Islet precursor cell (in vitro differentiated cells): ENCODE measurements at places on chromosomes 5 and 9.

GRCh38 chr9:20178197-20178596 lies 389.4 kb upstream of the SLC24A2 start:
- no peak for DNase-seq

GRCh38 chr5:74616236-74617146 lies 24.0 kb downstream of the ENC1 start:
- no peak for DNase-seq

DNA sequence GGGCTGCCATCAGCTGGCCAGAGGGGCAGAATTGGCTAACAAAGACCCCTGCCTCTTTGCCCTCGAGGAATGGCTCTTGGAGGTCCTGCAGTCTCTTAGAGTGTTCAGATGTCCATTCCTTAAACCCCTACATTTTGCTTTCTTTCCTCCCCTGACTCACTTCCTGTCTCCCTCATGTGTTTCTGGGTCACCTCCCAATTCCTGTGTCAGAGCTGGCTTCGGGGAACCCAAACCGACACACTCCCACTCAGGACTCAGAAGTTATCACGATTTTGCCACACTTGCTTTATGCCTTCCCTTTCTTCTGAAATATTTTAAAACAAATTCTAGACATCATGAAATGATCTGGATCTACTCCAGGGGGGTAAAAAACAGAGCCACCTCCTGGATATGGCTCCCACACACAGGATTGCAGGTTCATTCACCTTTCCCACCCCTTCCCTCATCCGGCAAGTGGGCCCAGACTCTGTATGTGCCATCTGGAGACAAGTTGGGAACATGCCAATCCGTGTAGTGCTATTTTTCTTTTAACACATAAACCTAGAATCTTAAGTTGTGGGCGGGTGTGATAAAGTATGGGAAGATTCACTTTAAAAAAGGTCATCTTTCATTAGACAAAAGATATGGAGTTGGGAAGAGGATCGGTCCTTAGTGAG lies 145.7 kb downstream of the NXNL2 start:
- DNase-seq, result no peak

- DNase-seq, result peak; percentile 59
These were observed 213.4 kb upstream of the ADAMTSL1 start for GRCh38 chr9:18260521-18260920.

- no peak for DNase-seq
These were observed 38.2 kb downstream of the AQP7 start for GRCh38 chr9:33364127-33364526.

DNA sequence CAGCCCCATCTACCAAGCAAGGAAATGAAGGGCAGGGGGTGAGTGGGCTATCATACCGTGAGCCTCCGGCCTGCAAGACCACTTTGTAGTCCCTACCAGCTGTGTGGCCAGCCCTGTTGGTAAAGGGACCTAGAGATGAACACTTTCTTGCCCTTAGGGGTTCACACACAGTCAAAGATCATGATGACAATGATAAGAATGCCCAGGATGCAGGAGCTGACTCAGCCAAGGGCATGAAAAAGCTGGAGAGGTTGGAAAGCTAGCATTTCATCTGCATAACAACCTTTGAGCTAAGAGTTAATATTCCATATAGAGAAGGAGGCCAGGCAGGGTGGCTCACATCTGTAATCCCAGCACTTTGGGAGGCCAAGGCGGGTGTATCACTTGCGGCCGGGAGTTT lies 19.2 kb upstream of the FGFR4 start:
- DNase-seq, result no peak

GRCh38 chr5:136836093-136836492 lies 470.7 kb upstream of the TRPC7 start:
- no peak for DNase-seq

DNA sequence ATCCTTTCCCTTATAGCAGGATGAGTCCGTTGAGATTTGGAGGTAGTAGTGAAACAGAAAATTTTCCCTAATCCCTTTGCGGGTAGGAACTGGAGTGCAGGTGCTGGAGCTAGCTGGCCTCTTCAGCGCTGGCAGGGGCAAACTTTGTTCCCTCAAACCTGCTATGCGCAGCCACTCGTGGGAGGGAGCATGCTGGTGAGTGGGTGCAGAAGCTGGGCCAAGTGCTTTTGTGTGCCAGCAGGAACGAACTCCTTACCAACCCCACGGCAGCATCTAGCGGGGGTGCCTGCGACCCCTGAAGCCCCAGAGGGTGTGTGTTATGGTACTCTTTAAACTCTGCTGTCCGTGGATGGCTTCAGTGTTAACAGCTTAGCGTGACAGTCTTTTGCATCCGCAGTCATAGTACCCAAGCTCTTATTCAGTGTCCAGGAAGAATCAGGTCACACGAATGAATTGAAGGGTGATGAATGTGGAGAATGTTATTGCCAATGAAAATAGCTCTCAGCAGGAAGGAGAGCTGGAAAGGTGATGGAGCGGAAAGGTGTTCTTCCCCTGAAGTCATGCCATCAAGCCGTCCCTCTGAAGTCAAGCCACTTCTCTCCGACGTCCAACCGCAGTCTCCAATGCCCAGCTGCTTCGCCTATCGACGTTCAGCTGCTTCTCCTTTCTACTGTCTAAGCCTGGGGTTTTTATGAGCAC lies 1445.1 kb upstream of the CDH9 start:
- no peak for DNase-seq

DNA sequence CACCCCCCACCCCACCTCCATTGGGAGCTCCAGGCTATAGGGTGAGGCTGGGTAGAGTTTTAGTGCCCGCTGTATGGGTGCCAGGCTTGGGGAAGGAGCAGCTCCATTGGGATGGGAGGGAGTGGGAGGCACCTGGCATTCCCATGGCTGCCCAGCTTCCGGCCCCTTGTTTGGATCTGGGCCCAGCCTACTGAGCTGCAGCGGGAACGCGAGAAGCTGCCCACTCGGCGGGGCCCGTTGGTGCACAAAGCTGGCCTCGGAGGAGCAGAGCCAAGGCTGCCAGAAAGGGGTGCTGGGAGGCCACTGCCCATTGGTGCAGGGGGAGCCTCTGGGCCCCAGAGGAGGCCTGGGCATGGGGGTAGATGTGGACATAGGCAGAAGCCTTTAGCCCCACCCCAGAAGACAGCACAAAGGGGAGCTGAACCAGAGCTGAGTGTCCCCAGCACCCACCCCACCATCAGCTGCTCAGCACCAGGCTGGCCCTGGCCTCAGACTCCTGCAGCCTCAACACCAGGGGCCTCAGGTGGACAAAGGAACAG lies 4.4 kb downstream of the LCN9 start:
- DNase-seq, result no peak

DNA sequence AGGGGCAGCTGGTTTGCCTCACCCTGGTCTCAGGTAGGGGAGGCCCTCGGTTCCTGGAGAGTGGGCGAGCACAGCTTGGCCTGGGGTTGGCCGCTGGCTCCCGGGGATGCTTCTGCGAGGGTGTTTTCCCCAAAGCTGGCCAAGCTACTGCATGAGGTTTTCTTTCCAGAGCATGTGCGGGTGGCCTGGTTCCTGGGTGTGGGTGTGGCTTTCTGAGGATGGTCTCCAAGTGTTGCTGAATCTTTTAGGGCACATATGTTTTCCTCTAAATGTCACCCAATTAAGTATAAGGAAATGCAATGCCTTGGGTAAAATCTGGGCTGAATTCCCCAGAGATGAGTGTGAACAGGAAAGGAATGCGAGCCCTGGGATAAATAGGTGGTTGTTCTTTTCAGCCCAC lies 115.8 kb upstream of the ICE1 start:
- DNase-seq, result peak; percentile 85

GRCh38 chr5:58737671-58738070 lies 154.8 kb downstream of the RAB3C start:
- DNase-seq, result no peak

DNA sequence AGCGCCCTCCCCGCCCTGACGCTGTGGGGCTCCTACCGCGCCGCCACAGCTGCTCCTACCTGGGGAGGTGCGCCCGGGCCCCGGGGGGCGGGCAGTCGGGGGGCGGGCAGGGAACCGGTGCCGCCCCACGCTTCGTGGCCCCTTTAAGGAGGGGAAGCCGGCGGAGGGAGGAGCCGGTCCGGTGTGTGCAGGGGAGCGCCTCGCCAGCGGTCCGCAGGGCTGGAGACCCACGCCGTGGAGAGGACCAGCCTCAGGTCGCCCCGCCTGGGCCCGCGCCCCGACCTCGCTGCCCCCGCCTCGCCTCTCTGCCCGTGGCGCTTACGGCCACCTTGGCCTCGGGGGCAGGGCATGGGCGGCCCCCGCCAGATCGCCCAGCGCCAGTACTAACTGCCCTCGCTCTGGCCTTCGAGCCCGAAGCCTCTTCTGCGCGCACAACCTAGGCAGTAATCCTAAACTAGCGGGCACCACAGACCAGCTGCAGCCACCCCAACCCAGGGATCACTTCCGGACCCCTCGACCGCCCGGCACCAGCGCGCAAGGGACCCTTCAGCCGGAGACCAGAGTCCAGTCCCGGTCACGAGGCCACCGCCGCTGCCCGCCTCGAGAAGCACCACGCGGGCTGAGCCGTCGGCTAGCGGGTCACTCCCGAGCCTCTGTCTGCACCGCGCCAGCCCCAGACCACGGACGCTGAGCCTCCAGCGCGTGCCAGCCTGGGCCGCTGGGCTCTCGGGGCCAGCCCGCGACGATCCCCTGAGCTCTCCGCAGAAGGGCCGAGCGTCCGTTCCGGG lies at the start of gene FOXE1:
Gene FOXE1, plus strand, starts transcription at position 171 of the 788 bp plus-strand sequence. CDS start 689 bp downstream, outside the sequence.
- peak; percentile 64 for DNase-seq

DNA sequence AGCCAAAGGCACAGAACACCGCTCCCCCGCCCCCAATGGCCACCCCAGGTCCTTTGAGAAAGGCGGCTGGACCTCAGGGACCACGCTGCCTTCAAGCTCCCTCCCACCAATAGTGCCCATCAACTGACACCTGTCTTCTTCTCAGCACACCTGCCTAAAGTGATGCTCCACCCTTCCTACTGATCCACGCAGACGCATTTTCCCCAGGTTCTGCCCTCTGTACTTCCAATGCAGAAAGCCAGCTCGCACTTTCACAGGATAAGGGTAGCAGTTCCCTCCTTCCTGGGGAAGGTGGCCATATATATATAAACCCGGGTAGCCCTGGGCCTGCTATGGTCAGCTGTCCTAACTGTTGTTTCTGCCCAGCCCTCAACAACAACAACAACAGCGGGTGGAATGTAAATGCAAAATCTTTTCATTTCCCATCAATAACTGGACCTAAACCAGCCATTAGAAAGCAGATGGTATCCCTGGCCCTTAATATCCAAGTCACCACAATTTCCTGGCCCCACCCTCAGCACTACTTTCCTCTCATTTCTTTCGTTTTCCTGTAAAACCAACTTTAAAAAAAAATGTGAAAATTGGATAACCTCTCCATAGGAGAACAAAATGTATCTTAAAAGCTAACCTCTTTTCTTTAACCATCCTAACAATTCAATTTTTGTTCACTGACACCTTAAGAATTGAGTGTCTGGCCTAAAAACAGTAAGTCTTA lies 1.7 kb downstream of the GOLM1 start:
- DNase-seq, result no peak

GRCh38 chr9:109974143-109974917 lies 194.3 kb downstream of the PALM2AKAP2 start:
- no peak for DNase-seq

- DNase-seq, result no peak
These were observed 248.4 kb upstream of the RPS23 start for GRCh38 chr5:82526540-82526939.

GRCh38 chr5:123450640-123451039 lies 27.4 kb upstream of the CEP120 start:
- no peak for DNase-seq

DNA sequence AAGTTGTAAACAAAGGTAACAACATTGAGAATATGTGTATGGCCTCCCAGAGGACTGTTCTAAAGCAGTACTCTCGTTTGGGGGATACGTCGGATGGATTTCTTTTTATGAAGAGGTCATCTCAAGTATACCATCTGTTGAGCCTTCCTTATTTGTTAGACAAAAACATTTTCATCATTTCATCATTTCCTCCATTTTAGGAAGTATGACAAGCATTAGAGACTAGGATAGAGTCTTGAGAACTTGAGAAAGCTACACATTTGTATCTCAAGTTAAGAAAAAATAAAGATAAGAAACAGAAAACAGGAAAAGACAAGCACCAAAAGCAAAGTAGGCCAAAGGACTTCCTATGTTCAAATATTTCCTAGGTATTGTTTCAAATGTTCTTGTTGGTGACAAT lies 307.0 kb downstream of the EFNA5 start:
- no peak for DNase-seq

DNA sequence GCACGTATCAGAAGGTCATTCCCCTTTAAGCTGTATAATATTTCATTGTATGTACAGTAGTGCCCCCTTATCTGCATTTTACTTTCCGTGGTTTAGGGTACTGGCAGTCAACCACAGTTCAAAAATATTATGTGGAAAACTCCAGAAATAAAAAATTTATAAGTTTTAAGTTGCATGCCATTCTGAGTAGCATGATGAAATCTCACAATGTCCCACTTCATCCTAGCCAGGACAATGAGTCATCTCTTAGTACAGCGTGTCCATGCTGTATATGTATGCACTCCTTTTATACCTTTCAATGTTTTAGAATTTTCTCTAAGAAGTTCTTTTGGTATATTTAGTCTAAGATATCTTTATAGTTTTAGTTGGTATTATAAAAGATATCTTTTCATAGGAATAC lies 115.0 kb upstream of the HAND1 start:
- no peak for DNase-seq

DNA sequence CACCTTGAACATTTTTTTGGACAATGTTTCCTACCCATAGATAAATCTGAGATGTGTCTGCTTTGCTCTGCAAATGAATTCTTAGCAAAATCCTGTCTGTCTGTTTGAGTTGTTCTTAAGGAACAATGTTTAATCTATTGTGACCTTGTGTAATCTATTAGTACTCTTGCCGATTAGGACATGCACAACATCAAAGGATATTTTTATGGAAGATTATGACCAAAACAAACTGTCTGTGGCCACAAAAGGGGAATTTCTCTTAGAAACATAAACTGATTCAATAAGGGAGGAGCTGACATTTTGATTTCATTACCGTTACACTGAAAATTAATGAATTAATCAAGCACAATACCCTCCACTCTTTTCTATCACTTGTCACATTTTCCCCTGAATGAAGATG lies 323.0 kb upstream of the PRR16 start:
- DNase-seq, result no peak

GRCh38 chr5:1786621-1787471 lies 12.8 kb downstream of the MRPL36 start:
- peak; percentile 53 for DNase-seq

DNA sequence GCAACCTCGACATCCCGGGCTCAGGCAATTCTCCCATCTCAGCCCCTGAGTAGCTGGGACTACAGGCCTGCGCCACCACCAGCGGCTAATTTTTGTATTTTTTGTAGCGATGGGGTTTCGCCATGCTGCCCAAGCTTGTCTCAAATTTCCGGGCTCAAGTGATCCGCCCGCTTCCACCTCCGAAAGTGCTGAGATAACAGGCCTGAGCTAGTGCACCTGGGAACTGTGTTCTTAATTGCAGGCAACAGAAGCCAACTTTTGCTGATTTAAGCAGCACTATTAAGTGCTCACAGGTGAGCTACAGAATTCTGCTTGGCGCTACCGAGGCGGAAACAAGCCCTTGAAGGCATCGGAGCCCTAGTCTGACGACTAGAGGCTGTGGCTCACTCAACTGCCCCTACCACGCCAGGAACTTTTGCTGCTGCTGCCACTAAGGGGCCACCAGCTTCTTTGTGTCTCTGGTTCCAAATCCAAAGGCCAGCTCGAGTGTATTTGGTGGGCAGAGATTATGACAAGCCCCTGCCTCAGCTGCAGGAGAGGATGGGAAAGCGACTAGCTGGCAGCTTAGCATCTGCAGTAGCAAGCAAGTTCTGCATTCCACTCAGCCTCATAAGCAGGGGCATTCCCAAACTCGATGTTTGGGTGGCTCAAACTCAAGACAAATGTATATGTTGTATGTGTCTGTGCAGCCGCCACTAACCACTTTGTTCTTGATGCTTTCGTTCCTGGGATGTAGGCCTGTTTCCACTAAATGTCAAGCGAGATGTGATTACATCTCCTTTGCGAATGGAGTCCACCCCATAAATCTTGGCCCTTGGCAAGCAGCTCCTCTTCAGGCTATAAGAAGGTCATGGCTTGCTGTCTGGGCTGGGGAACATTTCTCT lies 10.6 kb upstream of the HMCN2 start:
- no peak for DNase-seq
